ENCODE measurements at places on chromosomes 16 and 17.
A peak's percentile ranks its signal among the peaks of the same experiment; 100 is the strongest.

DNA sequence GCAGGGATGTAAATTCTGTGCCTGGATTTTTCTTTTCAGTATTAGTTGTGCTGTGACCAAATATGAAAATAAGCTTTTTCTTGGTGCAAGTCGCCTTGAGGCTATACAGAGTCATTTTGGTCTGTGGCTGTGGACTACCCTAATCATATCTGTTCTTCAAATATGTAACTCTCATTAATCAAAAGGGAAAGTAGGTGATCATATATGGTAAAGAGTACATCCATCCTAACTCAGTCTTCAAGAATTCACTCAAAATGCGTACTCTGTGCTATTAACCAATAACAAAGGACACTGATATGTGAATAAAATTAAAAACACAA lies 2.6 kb downstream of the CPD start:
- no peak for DNase-seq

DNA sequence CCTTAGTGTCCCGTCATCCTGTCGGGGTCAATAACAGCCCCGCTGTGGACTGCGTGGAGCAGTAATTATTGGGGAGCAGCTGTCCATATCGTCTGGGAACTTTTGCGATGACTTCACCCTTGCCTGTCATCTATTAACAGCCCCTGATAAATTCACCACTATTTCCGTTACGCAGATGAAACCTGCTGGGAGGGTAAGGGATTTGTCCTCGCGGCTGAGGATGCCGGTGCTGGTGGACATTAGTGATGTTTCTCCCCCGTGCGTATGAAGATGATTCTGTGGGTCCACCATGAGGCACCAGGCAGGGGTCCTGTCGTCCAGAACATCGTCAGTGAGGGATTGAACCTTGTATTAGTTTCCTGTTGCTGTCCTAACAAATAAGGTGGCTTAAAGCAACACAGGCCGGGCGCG lies 1.0 kb downstream of the FLYWCH2 start:
- DNase-seq: no peak

DNA sequence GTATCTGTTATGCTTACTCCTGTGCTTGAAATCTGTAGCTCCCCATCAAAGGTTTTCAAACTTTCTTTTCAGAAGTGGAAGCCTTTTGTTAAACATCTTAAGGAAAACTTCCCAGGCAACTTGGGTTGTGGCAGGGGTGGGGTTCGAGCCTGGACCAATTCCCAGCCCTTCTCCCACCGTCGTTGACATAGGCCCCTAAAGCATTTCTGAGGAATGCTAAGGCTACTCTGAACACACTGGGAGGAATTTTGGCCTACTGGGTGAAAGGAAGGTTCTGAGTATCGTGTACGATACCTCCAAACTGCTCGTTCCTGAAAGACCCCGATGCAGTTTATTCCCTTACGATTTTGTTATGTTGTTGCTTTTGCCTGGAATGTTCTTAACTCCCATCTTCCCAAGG lies 56.1 kb upstream of the PMFBP1 start:
- no peak for DNase-seq

DNA sequence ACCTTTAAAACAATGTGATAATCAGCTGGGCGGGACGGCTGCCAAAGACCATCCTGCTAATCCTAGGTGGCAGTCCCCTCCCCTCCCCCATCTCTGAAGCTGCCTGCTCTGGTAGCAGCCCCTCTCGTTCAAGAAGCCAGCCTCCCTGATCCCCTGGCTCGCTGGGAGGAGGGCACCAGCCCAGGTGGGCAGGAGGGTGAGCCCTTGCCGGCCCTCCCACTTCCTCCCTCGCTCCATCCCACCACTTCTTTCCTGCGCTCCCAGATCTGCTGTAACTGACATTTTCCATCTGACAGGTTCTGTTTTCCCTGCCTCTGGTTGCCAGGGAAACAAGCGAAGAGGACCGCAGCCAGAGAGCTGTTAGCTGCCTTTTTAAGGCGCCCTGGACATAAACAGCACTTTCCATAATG lies 155.7 kb upstream of the TNRC6C start:
- DNase-seq: peak; percentile 29

GRCh38 chr17:17547210-17547764 lies 44.2 kb downstream of the PEMT start:
- DNase-seq: no peak

Data from fibroblast of the aortic adventitia (primary cell).